ENCODE measurements at places on chromosomes 3 and 15.

DNA sequence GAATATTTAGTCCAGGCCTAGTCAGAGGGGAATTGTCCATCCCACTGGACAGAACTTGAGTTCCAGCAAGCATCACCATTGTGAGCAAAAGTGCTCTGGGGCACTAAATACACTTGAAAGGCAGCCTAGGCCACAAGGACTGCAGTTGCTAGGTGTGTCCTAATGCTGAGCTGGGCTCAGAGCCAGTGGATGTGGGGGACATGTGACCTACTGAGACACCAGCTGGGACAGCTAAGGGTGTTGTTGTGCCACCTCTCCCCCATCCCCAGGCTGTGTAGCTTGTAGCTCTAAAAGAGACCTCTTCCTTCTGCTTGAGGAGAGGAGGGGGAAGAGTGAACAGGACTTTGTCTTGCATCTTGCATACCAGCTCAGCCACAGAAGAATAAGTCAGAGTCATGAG lies 120.9 kb downstream of the DTWD1 start:
- DNase-seq: no peak

- DNase-seq: no peak
Measured at GRCh38 chr15:61410662-61411061, 181.6 kb upstream of the RORA start.

GRCh38 chr3:22615790-22616189 lies 587.3 kb upstream of the UBE2E2 start:
- no peak for DNase-seq

GRCh38 chr3:46955801-46956259 lies 20.7 kb downstream of the CCDC12 start:
- no peak for DNase-seq

DNA sequence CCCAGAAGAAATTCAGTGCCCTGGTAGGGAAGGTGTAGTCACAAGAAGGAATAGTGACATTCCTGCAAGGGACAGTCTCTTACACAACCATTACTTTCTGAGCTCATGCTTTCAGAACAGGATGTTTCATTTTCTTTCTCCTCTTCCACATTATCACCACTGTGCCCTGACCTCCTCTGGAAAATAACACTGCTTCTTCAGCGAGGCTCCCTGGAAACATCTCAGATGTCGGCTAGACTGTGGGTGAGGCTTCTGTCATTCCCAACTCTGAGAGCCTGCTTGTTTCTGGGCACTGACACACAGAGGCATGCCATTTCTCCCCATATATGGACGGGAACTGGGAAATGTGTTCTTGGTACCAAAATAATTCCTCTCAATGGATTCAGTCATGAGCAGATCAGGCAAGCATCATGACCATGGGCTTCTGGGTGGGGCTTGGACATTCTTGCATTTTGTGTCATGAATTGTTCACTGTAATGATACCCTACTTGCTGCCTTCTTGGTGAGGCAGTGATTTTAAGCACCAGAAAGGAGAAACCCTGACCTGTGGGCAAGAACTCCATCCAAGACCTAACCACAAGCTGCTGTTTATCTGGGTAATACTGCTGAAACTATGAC lies 14.3 kb upstream of the TNFAIP8L3 start:
- no peak for DNase-seq

GRCh38 chr3:25212736-25213135 lies 215.3 kb upstream of the RARB start:
- no peak for DNase-seq

- no peak for DNase-seq
Measured at GRCh38 chr3:38585791-38586420, 63.6 kb downstream of the SCN5A start.

DNA sequence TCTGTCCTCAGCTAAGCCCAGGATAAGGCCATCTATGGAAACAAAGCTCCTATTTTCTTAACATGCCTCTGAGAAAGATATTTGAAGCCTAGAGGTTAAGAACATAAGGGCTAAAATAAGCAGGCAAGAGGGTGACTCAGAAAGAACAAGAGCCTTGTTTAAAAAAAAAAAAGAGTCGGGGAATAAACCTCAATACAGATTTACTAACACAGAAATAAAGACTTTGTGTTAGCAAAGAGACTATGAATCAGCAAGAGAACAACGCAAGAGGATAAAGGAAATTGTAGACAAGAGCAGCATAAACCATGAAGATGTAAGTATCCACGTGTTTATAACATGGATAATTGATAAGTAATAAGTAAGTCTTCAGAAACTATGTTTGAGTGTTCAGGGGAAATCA lies 36.0 kb downstream of the RAB27A start:
- no peak for DNase-seq
